ENCODE measurements at places on chromosomes 13 and 19.

DNA sequence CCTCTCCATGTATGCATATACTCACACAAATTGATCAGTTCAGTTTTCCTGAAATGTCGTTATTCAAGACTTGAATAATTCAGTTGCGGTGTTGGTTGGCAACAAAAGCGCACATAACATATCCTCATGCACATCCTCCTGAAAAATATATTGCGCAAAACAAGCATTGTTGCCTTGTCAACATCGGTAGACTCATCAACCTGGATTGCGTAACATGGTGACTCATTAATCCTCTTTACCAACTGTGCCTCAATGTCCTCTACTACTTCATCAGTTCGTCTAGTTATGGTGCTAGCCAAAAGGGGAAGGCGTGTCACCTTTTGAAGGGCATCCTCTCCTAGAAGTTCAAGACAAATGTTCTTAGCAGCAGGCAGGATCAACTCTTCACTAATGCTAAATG, 357.7 kb downstream of the LMO7 start:
- no peak for DNase-seq

- no peak for DNase-seq
Measured at GRCh38 chr13:23735329-23735728, 153.9 kb downstream of the MIPEP start.

- DNase-seq, result no peak
Measured at GRCh38 chr19:41670755-41671154, 17.3 kb downstream of the CEACAM7 start.

GRCh38 chr13:20550799-20551198, 16.2 kb upstream of the IFT88 start:
- no peak for DNase-seq

- DNase-seq, result no peak
Measured at GRCh38 chr19:33419788-33420130, 46.2 kb downstream of the CEBPG start.

DNA sequence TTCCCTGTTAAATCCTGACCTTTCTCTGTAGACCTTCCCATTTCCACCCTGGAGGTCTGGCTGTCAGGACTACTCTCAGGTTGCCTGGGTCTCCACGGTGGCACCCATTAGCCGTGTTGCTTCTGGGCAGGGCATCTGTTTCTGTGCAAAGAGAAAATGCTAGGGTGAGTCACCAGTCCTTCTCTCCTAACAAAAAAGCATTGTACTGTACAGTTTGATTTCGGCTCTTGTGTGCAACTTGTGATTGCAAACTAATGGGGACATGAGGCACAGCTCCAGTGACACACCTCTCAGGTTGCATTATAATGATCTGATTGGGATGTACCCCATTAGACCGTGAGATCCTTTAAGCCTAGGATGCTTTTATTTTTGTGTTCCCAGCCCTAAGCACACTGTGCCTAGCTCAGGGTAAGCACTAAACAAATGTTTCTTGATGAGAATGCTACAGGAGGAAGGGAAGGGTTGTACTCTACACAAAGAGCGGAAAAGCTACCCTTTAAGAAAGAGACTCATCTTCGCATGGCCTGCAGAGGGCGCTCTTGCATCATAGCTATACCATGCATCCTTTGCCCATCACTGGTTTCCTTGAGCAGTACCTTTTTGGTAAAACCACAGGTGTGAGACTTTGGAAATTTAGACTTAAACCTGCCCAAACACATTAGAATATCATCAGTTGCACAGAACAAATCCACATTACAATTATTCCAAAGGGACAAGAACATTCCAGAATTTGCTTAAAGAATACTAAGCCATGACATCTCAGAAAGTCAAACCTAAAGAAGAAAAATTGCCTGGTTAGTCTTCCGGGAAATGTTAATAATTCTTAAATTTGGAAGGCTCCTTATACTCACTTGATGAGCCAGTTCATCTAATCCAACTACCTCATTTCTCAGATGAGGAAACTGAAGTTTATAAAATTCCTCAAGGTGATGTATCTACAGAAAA, 20.3 kb upstream of the TRIM13 start:
- DNase-seq, result peak; percentile 12

- peak; percentile 15 for DNase-seq
Measured at GRCh38 chr19:4057931-4058692, 8.6 kb downstream of the ZBTB7A start.

- DNase-seq, result no peak
Measured at GRCh38 chr13:25860265-25860664, 191.6 kb downstream of the SHISA2 start.

DNA sequence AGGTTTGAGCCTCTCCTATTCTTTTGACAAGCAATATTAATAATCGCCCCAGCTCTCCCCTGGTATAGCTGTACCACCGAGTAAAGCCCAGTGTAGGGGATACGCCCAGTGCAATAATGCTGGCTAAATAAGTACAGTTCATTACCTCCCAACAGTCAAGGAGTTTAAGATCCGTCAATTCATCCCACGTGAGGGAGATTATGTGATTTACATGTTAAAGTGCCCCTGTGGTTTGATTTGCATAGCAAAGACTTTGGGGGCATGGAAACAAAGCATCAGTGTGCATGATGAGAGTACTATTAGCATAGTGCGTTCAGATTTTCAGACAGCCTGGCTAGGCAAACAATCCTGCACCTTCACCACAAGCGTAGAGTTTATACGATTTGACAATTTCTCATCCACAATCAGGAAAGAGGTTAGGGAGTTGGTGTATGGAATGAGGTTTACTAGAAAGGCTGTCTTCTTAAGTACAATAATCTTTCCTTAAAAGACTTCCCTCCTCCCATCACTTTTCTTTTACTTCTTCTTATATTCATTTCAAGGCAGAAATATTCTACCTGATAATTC, 754.0 kb downstream of the DIAPH3 start:
- DNase-seq, result no peak

GRCh38 chr13:112207129-112207528, 140.2 kb downstream of the SOX1 start:
- no peak for DNase-seq

DNA sequence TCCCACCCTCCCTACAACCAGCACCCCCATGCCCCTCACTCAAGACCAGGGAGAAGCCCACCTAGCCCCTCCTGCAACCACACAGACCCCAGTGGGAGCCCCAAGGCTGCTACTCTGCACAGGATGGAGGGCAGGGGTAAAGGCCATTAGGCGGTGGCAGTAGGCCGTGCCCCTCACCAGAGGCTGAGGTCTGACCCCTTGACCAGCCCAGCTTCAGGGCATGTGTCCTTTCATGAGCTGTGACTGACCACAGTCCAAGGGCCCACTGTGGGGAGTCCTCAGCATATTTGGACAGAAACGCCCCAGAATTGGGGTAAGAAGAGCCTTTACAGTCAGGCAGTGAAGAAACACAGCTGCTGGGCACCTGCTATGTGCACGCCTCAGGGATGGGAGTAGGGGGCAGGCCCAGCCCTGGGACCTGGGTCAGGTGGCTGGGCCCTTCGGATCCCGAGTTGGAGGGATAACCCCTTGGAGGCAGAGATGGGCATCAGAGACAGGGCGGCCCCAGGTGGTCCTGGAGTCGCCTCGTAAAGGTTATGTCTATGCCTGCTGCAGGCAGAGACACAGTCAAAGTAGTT, 1.7 kb upstream of the RPS5 start:
- DNase-seq, result no peak

DNA sequence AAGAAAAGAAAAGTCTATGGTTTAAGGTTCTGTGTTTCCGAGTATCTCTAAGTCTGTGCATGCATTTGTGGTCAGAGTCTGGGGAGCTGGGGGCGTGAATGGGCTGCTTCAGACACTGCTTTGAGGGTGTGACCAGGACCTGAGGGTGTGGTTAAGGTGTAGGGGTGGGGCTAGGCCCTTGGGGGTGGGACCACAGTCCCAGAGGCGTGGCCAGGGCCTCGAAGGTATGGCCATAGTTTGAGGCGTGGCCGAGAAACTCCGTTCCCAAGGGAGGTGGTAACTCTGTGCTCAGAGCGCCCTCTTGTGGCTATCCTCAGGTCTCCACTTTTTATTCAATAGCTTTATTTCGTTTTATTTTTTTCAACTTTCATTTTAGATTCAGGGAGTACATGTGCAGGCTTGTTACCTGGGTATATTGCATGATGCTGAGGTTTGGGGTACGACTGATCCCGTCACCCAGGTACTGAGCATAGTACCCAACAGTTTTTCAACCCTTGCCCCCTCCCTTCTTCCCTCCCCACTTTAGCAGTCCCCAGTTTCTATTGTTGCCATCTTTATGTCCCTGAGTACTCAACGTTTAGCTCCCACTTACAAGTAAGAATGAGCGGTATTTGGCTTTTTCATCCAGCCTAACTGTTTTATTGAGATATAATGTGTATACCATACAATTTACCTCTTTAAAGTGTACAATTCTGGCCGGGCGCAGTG, 7.0 kb upstream of the CBLC start:
- peak; percentile 64 for DNase-seq

DNA sequence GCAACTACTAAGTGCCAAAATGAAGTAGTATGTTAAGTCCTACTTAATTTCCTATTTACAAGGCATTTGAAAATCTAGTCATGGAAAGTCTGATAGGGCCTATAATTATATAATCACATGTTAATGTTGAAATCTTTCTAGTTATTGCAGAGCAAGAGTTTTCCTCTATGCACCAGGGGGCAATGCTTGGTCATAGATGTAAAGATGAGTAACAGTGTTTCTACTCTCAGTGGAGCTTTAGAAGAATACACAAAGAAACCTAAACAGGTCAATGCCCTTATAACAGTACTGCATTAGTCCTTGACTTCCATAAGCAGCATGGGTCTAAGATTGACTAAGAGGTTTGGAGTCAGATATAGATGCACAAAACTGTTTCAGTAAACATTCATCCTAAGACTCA, 218.7 kb downstream of the KCTD12 start:
- peak; percentile 30 for DNase-seq

GRCh38 chr13:90968166-90968904, 379.2 kb upstream of the MIR17HG start:
- DNase-seq, result no peak

DNA sequence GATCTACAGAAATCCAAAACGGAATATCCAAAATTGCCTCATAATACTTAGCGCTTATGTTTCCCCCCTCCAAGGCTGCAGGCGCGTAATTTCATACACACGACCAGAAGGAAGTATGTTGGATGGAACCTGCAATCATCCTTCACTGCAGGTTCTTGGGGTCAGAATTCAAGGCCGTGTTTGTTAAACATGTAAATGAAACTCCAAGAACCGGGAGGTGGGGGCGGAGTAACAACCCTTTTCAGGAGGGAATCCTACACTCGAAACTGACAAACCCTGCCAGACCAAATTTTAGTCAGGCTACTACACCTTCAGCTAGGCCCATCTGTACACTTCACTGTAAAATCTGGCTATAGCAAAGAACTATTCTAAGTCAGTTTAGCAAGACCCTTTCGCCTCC, 1.3 kb downstream of the ZNF607 start:
- no peak for DNase-seq

- no peak for DNase-seq
Measured at GRCh38 chr13:79675931-79676660, 195.1 kb downstream of the NDFIP2 start.

- DNase-seq, result no peak
Measured at GRCh38 chr19:31955884-31956283, 389.5 kb upstream of the ZNF507 start.

- DNase-seq, result no peak
Measured at GRCh38 chr19:18385675-18386542, at the start of gene GDF15. Gene GDF15 (plus strand): TSS chr19:18386158. CDS start chr19:18386190, 32 bp downstream.

- no peak for DNase-seq
Measured at GRCh38 chr19:29988351-29988750, 46.3 kb downstream of the URI1 start.

GRCh38 chr19:5318306-5318705, 22.3 kb downstream of the PTPRS start:
- DNase-seq, result no peak

DNA sequence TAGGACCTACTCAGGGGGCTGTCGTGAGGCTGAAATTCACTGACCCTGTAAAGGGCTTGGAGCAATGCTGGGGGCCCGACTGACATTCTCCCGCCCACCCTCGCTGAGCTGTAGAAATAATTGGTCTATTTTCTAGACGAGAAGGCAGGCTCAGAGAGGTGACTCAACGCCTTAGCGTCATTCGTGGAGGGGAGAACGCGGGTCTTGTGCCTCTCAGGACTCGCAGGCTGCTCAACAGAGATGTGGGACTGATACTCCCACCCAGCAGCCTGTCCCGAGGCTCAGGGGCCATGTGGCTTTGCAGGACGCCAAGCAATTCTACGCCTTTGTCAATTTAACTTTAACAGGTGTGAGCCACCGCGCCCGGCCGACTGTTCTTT, 23.6 kb upstream of the ASPDH start:
- DNase-seq, result no peak

- DNase-seq, result no peak
Measured at GRCh38 chr13:27242702-27243101, 8.7 kb upstream of the RPL21 start.

GRCh38 chr13:26465514-26465913, 92.0 kb upstream of the WASF3 start:
- DNase-seq, result no peak

DNA sequence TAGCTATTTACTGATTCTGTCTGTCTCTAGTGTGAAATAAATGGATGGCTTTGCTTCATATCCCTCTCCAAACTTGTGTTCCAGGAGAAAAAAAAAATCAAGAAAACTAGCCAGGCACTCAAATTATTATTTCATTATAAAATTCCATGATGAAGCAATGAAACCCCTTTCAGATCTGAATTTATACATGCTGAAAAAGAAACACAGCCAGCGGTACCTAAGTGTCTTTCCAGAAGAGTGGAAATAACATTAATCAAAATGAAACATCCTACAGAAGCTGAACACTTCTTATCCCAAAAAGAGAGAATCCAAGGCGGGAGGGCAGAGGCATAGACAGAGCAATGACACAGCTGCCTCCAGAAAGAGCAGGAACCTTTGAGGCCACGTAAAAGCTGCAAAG, 15.9 kb downstream of the ENOX1 start:
- DNase-seq, result no peak

GRCh38 chr19:33500586-33500985, 21.0 kb downstream of the PEPD start:
- no peak for DNase-seq

DNA sequence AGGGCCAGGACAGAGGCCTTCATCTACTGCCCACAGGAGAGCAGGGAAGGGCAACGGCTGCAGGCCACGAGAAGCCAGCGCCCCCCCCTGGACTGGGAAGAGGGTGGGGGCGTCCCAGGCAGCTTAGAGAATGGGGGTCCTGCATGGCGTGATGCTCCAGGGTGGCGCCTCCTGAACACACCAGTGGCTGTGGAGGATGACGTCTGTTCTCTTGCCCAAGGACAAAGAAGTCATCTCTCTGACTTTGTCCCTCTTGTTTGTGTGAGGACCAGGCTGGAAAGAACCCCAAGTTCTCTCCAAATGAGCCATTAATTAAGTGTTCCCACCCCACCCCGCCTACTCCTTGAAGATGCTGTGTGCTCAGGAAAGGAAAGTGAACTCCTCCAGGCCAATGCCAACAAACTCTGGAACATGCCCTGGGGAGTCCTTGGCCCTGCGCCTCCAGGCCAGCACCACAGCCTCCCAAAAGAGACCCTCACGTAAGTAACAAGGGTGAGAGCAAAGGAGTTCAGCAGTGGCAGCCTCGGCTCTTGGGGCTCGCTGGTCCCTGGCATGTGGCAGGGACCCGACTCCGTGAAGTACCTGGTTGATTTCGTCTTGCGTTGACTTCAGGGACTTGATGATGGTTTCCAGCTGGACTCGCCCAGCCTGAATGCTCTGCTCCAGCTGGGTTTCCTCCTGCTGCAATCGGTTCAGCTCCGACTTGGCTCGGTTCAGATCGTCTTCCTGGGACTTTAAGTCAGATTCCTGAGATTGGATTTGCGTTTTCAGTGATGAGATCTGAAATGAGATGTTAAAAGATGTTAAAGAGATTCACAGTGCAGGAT, 68.4 kb downstream of the EPS15L1 start:
- DNase-seq, result no peak
